NCI-H1105 treated with DMSO at 0.1 percent for 48 hours (cell line): ENCODE measurements at places on chromosomes 5 and 9.

DNA sequence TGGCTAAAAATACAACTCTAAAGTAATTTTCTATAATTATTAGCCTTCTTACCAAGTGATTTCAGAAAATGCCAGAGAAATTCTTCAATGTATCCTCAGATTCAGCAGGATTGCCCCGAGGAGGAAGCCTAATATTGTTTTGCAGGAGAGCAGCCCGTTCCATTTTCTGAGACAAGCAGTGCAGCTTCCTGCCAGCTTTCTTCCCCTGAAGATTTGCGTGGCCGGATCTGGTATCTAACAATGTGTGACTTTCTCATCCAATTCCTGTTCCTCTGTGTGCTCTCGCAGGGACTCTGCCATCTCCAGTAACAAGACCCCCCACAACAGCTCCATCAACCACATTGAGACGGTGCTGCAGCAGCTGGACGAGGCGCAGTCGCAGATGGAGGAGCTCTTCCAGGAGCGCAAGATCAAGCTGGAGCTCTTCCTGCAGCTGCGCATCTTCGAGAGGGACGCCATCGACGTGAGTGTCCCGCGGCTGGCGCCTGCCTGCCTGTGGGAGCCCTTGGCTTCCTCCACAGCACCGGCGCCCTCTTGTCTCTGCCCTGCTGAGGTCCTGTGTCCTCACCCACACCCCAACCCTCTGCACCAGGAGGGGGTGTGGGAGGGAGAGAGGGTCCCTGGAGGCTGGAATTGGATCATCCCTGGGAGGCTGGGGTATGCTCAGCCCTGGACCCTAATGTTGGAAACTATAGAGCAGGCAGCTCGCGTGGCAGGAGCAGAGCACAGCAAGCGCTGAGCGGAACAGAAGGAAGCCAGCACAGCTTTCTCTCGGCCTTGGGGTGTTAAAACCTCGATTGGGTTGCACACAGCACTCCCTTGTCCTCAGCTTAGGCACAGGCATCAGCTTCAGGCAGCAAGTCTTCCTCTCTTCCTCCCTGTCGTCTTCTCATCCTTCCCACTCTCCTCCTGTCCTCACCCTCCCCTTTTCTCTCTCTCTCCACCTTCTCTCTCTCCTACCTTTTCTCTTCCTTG, 216.2 kb downstream of the TRIO start:
- DNase-seq = no peak

DNA sequence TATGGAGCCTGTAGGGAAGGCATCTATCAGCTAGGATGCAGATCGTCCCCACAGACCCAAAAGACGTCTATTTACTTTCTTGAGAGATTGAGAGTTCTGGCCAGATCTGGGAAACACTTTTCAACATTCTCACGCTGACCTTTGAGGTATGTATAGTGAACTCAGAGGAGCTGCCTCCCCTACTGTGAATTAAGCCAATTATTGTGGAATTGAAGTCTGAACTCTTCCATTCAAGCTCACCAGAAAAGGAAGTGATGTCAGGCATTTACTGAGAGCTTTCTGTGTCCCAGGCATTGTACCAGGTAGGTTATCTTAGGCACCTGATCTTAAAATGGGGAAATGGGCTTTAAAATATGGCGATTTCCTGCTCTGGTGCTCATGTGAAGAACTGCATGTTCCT, 136.5 kb downstream of the SV2C start:
- no peak for DNase-seq

DNA sequence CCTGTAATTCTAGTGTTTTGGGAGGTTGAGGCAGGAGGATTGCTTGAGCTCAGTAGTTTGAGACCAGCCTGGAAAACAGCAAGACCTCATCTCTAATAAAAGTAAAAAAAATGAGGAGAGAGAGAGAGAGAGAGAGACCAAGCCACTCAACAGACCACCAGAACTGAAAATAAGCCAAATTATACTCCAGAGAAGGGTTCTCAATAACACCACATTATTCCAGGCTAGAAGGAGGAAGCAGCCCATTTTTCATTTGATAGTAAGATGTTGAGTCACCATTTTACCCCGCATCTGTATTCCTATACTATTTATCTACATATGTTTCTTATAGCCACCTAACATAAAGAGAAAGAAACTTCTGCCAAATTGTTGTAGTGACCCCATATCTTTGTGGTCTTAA, 134.8 kb downstream of the PCSK5 start:
- no peak for DNase-seq

GRCh38 chr5:139711067-139711905, 63.1 kb downstream of the CXXC5 start:
- peak; percentile 28 for DNase-seq

DNA sequence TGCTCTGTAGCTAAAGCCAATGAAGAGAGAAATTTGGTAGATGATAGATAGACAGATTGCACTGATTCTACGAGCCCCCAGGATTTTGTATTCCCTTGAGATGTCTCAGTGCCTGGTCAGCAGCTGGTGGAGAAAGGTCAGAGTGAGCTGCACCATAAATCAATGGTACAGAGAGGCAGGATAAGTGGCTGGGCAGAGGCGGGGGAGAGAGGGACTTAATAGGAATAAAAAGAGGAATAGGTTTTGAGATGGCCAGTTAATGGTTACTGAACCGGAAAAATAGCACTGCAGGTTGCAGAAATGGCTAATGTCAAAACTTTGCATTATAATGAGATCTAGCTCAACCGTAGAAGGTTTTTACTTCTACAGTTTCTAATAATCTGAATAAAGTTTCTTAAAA, 47.9 kb upstream of the SLC12A2 start:
- no peak for DNase-seq

DNA sequence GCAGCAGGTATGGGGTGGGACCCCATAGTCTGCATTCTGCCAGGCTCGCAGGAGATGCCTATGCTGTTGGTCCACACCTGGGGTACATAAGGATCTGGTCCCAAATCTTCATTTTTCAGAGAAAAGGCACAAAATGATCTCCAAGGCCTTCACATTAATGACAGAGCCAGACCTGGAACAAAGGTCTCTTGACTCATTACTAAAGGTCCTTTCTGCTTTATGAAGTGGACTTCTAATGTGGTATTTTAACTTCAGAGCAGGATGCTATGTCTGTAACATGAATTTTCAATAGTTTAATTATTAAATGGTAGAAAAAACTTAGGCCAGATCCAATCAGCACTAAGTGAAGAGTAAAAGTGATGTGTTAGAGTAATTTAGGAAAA, 38.0 kb downstream of the DMGDH start:
- no peak for DNase-seq

DNA sequence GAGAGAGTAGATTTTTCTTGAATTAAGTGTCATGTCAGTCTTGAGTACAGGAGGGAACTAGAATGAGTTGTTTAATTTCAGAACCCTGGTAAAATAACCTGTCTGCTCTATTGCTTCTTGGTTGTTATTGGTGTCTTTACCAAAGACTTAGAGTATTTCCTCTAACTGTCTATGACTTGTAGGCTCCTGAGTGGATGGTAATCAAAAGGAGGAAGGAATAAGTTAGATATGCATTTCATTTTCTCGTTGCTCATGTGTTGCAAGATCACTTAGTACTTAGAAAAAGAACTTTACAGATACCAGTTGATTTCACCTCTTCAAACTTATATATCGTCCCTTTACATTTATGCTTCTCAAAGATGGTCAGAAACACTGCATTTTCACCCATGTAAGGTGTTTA, 31.1 kb downstream of the UHRF2 start:
- DNase-seq = no peak

DNA sequence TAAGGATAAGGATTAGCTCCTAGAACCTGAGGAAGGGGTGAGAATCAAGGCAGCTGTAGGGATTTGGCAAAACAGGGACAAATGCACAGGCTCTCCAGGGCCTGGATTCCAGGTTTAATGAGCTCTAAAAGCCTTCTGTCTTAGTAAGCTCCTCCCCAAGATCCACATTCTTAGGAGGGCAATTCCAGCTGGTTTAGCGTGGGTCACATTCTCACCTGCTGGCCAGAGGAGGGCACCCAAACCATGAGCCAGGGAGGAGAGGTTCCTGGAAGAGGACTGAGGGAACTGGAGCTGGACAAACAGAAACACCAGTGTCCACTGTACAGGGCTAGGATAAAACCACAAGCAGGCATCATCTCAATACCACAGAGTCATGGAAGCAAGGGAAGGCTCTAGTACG, 480.0 kb downstream of the CCDC171 start:
- no peak for DNase-seq

GRCh38 chr5:150227606-150228273, 37.9 kb downstream of the SLC6A7 start:
- no peak for DNase-seq

DNA sequence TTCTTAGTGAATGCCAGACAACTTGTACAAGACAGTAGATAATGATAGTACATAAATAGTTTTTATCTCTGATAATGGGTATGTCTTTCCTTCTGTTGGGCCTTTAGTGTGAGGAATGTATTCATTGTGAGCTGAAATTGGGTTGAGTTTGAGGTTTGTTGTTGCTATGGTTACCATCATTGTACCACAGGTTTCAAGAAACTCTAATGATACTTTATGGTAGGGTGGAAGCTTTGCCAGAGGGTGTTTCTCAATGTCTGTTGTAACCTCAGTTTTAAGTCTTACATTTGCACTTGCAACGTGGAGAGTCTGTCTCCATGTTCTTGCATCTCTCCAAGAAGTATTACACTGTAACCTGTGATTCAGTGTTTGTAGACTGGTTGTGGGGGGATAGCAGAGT, 1550.1 kb downstream of the MAT2B start:
- no peak for DNase-seq

- DNase-seq = no peak
These were observed 21.6 kb downstream of the FBXW11 start for GRCh38 chr5:171984748-171985419.

DNA sequence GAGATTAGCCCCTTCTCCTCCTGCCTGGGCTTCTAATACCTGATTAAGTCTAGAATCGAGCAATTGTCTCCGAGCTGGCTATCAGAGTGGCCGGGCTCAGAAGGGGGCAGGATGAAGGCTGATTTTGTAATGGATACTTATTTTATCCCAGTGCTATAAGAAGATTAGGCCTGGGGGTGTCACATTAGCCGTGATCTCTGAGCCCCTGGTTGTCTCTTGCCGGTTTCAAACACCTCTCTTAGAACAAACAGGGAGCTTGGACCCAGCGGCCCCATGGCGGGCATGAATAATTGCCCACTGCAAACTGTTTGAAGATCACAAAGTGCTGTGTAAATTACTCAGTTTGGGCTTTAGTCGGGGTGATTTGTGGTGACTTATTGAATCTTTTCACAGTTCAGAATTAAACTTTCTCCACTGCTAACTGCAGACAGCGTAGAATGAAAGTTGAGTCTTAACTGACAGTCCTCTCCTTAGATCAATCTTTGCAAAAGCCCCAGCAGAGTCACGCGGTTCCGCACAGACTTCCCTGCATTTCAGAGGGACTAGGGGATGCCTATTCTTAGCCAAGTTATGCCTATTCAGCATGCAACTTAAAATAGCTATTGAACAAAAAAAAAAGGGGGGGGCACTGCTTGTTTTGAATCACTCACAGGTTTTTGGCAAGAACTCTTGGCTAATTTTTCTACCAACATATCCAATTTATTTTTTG, 200.6 kb upstream of the IRX1 start:
- DNase-seq = peak; percentile 59

DNA sequence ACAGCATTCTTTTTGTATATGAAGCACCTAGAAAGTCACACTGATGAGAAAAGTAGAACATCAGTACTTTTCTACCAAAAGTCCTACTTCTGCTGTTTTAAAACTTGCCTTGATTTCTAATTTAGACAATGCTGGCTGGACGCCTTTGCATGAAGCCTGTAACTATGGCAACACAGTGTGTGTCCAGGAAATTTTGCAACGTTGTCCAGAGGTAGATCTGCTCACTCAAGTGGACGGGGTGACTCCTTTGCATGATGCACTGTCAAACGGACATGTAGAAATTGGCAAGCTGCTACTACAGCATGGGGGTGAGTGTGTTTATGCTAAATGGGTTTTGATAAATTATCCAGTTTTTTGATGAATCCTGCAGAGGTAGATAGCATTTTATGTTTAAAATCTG, 73.5 kb downstream of the SLF1 start:
- DNase-seq = no peak

- no peak for DNase-seq
These were observed 1.4 kb upstream of the PKD2L2 start for GRCh38 chr5:137887831-137888230.

DNA sequence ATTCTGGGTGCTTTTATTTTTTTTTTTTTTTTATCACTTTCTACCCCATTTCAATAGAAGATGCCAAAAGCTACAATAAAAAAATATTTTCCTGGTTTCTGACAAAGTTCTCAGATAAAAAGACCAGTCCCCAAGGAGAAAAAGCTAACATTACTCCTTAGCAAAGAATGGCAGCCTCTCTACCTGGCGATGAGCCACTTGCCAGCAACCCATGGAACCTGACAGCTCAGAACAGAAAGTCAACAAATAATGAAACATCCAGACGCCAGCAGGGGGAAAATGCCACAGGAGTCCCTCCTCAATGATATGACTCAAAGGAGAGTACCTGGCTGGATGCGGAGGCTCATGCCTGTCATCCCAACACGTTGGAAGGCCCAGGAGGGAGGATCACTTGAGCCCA, 123.2 kb downstream of the MYO10 start:
- no peak for DNase-seq

- DNase-seq = no peak
These were observed 252.7 kb upstream of the IL12B start for GRCh38 chr5:159582756-159583541.

- DNase-seq = no peak
These were observed 298.7 kb upstream of the CDH6 start for GRCh38 chr5:30894811-30895210.

GRCh38 chr5:148268566-148268965, at the start of gene SPINK13:
Gene SPINK13, plus strand, starts transcription at chr5:148268794. Its CDS starts 1,279 bp downstream, at chr5:148270073.
- no peak for DNase-seq

- no peak for DNase-seq
These were observed 74.7 kb upstream of the RASGRF2 start for GRCh38 chr5:80885396-80886000.

DNA sequence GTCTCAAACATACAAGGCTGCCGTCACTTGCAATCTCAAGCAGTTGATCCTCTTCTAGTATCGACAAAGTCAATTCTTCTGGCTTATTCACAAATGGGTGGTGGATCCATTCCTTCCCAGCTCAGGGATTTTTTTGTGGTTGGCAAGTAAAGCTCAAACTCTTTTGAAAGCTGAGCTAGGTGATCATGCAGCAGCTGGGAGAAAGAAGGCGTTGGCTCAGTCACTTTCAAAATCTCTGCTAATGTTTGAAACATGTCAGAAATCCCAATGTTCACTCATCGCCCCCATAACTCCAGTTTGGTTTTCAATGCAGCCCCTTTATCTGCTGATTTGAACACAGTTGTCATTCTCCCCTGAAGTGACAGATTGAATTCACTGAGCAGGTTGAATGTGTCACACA, 4.0 kb upstream of the HNRNPA0 start:
- DNase-seq = no peak

- no peak for DNase-seq
These were observed 161.1 kb upstream of the TBCA start for GRCh38 chr5:77937015-77937908.

- DNase-seq = no peak
These were observed 187.2 kb upstream of the CDH10 start for GRCh38 chr5:24831989-24832388.

- DNase-seq = peak; percentile 83
These were observed 22.0 kb upstream of the MAPK9 start for GRCh38 chr5:180313677-180314505.

GRCh38 chr9:35756275-35757225, 2.5 kb upstream of the MSMP start:
- DNase-seq = peak; percentile 67

GRCh38 chr5:135322271-135322670, 76.8 kb downstream of the MACROH2A1 start:
- DNase-seq = no peak
